ENCODE measurements at places on chromosomes 6 and 20.

DNA sequence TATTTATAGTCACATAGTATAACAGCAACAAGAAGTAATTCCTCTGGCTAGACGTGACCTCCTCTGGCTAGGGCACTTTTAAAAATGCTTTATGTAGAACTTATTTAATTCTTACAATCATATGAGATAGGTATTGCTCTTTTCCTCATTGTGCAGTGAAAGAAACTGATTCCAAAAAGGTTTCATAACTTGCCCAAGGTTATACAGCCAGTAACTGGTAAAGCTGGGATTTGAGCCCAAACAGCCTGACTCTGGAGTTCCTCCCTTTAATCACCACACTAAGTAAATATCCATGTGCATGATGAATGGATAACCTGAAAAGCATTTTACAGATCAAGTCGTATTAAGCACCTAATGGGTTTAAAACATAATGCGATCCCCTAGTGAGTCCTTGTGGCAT, 214.6 kb downstream of the PRL start:
- no peak for DNase-seq

GRCh38 chr6:13405961-13406477, 77.7 kb upstream of the TBC1D7 start:
- DNase-seq = no peak

DNA sequence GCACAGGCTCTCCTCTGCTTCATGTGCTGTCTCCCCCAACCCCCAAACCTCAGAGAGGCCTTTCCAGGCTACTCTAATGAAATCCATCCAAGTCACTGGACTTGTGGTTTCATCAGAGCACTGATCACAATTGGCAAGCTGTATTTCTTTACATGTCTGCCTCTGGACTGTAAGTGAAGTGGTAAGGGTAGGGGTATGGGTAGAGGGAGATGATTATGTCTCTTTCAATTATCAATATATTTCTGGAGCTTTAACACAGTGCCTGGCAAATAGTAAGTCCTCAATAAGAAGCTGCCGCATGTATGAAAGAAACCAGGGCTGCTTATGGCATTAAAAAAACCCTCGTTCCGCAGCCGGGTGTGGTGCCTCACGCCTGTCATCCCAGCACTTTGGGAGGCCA, 5.4 kb downstream of the TRERF1 start:
- no peak for DNase-seq

- DNase-seq = no peak
Observed at GRCh38 chr6:133202610-133203343, 38.4 kb upstream of the EYA4 start.

DNA sequence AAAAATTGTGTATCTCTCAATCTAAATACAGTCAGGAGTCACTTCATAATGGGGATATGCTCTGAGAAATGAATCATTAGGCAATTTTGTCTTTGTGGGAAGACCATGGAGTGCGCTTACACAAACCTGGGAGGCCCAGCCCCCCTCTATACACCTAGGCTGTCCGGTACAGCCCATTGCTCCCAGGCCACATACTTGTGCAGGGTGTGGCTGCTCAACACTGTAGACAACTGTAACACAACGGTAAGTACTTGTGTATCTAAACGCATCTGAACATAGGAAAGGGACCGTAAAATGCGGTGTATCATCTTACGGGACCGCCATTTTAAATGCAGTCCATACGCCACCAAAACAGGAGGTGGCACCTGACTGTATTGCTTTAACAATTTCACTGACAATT, 58.0 kb upstream of the FRMD1 start:
- DNase-seq = no peak

- no peak for DNase-seq
Observed at GRCh38 chr6:36957773-36958271, 3.3 kb downstream of the PI16 start.

DNA sequence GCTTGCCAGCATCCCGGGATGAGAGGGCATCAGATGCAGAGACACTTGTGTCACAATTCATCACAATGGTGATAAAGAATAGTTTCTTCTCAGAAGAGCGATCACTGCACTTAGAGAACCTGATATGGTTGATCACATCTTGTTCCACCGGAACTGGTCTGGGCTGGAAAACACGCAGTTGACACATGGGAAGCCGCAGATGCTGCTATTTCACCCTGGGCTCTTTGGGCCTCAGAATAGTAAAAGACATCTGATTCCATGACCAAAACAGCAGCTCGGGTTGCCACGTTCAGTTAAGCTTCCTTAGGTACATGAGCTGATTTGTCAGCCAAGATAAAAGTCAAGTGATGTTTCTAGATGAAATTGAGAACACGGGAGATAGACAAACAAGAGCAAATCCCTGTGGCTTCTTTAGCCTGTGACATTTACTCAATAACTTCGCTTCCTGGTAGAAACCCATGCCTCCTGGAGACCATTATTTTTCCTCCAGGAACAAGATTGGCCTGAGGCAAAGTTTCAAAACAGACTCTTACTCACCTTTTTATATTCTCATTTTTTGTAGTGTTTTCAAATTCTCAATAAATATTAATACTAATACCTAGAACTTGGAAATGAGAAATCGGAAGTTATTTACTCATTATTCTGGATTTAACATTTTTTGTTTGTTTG, 59.4 kb downstream of the TRMT6 start:
- no peak for DNase-seq

DNA sequence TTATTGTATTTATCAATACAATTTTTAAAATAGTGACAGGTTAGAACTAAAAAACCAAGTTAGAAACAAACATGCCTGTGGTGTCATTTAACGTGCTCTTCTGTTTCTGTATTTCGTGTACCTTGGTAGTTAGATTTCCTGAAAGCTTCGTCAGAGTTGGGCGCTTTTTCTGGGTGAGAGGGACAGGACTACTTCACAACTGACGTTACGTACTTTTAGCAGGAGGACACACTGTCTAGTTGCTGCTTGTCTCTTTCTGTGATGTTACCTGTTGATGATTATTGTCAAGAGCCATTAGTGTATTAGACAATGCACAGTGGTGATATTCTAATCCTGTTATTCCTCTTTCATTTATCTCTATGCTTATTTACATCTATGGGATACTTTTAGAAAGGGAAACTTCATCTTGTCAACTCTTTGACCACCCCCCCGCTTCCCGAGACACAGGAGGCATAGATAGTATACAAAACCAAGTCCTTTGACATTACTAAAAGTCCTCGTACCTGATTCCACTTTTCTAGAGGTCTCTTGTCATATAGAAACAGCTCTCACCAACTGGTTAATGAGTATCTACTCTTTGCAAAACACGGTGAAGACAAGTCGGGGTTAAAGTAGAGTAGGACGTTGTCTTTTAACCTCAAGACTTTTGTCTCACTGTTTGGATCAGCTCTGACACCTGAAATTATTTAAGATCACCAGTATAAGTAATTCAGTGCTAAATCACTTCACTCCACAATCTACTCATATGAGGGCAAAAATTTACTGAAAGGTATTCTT, 96.3 kb downstream of the LYRM2 start:
- DNase-seq = no peak

DNA sequence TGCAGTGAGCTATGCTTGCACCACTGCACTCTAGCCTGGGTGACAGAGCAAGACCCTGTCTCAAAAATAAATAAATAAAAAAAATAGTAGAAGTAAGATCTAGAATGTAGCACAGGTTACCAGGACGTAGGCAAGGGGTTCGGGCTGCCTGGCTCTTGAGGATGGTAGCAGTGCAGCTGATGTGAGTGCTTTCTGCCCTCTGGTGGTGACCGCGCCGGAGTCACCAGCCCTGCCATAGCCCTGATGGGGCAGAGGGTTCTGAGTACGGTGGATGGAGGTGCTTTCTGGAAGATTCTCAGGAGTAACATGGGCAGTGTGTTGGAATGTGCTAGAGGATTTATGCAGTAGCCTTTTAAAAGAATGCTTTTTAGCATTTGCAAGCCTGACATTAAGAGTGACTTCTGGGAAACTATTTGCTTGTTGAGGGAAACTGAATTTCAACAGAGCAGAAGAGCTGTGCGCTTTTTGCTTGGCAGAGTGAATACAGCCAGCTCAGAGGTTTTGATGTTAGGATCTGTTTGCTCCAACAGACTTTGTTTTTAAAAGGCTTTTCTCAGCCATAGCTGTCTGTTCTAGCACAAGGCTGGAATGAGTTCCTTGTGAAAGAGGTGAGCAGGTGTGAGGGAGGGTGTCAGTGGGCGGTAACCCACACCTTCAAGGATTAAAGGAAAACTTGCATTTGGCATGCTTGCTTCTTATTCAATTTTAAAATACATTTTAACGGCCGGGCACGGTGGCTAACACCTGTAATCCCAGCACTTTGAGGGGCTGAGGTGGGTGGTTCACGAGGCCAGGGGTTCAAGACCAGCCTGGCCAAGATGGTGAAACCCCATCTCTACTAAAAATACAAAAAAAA, 65.9 kb downstream of the PTPN1 start:
- peak; percentile 65 for DNase-seq

DNA sequence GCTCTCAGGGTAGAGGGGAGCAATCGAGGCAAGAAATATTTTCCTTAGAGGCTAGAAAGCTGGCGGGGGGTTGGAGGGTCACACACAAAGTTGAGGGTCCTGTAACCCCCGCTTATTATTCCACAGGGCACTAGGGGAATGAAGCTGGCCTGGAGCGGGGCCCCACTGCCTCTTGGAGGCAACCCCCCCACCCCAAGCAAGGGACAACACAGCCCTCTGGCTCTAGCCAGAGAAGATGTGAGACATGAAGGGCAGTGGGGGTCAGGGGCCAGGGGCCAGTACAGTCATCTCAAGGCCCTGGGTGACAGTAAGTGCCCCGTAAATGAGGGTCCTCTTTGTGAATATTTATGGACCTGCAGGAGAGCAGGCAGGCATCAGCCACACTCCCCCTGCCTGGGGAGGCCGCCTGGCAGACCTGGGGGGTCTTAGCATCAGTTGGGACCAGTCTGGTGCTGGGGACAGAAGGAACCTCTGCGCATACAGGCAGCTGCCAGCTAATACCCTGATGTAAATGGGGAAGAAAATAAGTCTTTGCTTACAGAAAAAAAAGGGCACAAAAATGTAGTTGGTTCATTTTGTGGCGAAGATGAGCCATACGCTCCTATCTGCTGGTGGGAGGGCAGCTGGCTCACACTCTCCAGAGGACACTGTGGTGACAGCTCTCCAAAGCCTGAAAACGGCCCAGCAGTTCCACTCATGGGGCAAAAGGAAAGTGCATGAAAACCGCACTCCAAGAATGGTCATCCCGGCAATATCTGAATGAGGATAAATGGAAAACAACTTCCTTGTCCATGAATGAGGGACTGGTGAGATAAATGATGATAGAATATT, 21.9 kb downstream of the SPATA2 start:
- DNase-seq = no peak

- DNase-seq = no peak
Observed at GRCh38 chr6:111894272-111894671, 21.0 kb upstream of the FYN start.

DNA sequence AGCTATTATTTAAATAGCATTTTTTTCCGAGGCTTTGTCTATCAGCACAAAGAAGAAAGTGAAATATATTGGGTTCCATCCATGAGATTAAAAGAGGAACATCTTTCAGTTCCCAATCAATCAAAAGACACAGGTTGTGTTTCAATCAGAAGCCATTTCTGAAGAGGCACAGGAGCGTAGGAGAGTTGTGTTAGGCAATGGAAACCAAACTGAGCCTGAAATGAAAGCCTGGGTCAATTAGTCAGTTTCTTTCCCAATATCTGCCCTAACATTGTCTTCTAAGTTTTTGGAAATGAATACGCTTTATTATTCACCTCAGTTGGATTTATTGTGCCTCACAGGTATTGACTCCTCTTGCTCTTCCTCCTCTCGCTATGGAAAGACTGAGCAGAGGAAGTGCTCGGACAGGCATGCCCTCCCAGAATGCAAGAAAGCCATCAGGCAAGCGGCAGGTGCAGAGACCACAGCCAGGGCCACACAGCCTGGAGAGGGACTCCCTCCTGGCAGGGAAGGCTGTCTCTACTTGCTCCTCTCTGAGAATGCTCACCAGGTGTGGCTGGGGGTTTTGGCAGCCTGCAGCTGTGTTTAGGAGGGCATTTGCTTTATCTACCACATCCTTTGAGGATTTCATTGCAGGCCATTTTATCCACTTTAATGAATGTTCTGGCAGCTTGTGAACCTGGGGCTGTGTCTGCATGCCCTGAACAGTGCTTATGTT, 100.8 kb upstream of the NEDD9 start:
- DNase-seq = no peak

DNA sequence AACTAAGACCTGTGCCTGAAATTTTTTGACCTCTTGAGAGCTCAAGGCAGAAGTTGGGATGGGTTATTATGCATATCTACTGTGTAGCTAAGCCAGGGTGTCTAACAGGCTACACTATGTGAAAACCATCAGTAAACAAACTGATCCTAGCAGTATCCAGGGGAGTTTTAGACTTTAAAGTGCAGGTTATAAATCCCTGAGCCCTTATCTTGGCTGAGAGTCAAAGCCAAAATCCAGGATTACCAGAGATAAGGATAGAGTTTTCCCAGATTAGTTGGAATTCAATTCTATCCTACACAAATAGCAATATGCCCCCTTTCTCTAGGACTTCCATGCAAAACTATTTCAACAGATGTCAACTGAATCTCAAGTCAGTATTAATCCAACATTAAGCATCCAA, 1229.7 kb downstream of the GRIK2 start:
- no peak for DNase-seq

GRCh38 chr6:35014341-35014740, 125.3 kb downstream of the ANKS1A start:
- no peak for DNase-seq

DNA sequence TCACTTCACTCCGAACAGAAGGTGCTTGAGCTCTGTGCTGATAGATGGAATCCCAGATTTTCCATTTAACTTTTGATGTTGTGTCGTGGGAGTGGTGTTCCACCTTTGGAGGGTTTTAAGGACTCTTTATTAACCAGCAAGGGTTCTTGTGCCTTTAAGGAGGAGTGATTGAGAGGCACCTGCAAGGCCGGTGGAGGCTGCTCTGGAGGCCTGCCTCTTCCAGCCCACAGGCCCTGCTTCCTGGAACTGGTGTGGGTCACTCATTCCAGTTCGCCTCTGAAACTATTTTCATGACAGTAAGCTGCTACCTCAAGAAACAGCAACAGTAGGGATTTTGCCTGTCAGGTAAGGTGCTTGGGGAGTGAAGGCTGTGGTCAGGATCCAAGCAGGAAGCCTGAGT, 58.8 kb upstream of the APCDD1L start:
- DNase-seq = no peak

DNA sequence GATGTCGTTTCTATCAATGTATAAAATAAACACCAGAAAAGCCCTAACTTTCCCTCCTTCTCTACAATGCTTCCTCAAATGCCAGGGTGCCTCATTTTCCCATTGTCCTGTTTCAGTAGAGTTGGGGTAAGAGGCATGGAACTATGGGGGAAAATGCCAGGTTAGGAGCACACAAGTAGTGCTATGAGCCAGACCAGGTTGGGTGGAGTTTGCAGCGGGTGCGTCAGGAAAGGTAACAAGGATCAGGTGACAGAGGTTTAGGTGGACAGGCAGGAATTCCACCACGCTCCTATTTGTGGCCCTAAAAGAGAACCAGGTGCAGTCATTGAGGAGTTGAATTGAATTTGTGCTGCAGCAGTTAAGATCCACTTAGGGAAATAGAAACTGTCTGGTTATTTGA, 36.5 kb downstream of the SYTL3 start:
- DNase-seq = no peak

- no peak for DNase-seq
Observed at GRCh38 chr6:35751594-35751993, 14.8 kb downstream of the ARMC12 start.

Measured in stimulated activated CD4-positive, alpha-beta T cell treated with anti-CD3 and anti-CD28 coated beads, TNF-alpha, amount 100 ng/mL, for 24 hours (primary cell).